ENCODE measurements at places on chromosomes 6 and 20. TPM values are rescaled to one million over a fixed set of nuclear protein-coding genes. Genes with fewer than 3 reads are reported as not detected.

Gene CDYL
- 33.1 TPM for total RNA-seq

Gene CLIC5
- total RNA-seq: 7.4 TPM

Gene SH3BGRL2
- 19.2 TPM for total RNA-seq

Gene RNF217
- not detected for total RNA-seq

Gene NCOA7
- 11.6 TPM for total RNA-seq

Gene PDE10A
- 16.0 TPM for total RNA-seq

Gene VSX1
- total RNA-seq: not detected

DNA sequence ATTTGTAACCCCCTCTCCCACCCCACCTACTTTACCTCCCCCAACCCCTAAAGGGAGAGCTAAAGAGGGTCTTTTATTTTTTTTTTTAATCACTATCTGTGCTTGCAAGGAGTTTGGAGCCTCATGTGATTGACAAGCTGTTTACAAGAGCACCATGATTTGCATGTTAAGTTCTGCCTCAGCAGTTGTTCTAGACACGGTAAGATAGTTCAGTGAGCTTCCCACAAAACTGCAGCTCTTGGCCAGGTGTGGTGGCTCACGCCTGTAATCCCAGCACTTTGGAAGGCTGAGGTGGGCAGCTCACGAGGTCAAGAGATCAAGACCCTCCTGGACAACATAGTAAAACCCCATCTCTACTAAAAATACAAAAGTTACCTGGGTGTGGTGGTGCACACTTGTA, 5.0 kb upstream of the PXDC1 start:
- no peak for DNase-seq

DNA sequence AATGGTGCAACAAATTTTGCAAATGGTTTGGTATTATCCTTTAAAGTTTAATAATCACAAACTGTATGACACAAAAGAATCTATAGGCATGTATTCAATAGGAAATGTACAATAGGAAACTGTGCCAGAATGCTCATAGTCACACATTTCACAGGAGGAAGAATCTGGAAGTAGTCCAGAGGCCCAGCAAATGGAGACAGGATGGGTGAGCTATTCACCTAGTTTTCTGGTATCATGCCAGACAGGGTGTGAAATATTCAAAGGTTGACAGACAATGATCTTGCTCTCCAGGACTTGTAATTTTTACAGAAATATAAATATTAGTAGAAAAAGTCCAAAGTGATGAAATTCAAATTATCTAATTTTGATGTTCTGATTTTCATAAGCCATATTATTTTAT, 520.1 kb upstream of the IMPG1 start:
- no peak for DNase-seq

DNA sequence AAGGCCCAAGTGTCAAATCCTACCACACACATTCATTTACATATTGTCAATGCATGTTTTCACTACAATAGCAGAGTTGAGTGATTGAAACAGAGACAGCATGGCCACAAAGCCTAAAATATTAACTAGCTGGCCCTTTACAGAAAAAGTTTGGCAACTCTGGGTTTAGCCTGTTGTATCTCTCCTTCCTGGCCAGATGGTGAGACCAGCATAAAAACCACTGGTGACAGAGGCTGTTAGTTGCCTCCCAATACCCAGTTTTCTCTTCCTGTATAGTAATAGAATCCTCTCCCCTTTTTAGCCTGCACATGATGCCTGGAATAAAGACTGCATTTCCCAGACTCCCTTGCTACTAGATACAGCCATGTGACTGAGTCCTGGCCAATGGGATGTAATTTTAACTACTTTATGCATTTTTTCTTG, 100.0 kb upstream of the TAB2 start:
- DNase-seq: no peak

DNA sequence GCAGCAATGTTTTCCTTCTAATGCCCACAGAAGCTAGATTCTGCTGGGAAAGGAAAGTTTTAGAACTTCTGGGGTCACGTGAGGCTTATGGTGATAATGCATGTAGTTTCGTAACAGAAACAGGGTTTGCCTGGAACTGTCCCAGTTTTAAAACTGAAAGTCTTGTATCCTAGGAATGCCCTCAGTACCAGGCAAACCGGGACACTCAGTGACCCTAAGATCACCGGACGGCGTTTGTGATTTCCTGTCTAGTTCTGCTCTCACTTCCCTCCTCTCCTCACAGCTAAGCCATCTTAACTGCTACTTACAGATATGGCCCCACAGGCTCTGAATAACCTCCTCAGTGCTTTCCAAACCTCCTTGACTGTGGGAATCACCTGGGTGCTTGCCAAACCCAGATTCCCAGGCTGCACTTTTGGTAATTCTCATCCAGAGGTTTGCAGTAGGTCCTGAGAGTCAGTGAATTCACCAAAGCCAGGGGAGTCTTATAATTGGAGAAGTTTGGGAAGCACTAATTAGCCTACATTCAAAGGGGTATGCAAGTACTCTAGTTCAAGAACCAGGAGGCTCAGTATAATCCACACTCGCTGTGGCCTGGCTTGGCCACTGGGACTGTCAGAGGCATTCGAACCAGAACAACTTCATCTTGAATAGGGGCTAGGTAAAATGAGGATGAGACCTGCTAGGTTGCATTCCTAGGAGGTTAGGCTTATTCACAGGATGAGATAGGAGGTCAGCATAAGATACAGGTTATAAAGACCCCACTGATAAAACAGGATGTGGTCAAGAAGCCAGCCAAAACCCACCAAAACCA, 231.6 kb upstream of the MYLIP start:
- no peak for DNase-seq

- no peak for DNase-seq
Measured at GRCh38 chr6:12328701-12329100, 38.5 kb downstream of the EDN1 start.

GRCh38 chr20:53857723-53858236, 212.6 kb downstream of the BCAS1 start:
- DNase-seq: peak; percentile 91

DNA sequence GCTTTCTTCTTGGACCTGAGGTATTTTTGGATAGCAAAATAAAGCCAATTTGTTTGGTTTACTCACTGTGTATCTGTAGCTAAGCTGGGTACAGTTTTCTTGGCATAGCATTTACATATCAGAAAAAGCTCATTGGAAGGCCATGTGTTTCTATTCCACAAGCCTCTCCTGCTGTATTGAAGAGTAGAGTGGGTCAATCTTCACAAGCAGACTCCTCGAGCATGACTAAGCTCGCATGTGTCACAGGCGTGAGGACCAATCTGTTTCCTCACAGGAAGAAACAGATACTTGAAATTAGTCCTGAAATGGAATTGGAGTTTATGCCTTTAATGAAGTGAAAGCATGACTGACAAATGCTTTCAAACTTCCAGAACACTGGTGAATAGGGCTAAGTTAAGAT, 1279.0 kb upstream of the MAP3K7 start:
- DNase-seq: no peak

GRCh38 chr6:84428300-84428907, 201.0 kb upstream of the CEP162 start:
- peak; percentile 75 for DNase-seq

DNA sequence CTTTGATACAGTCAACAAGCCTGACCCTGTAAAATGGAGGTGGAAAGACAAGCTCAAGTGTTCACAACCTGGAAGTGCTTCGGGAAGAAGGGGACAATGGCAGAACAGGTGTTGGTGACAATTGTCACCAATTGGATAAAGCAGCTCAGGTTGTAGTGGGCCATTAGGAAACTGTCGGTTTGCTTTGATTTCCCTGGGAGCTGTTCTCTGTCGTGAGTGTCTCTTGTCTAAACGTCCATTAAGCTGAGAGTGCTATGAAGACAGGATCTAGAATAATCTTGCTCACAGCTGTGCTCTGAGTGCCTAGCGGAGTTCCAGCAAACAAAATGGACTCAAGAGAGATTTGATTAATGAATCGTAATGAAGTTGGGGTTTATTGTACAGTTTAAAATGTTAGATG, 15.0 kb downstream of the CCR6 start:
- DNase-seq: no peak

GRCh38 chr6:123333000-123333756, 303.6 kb downstream of the TRDN start:
- DNase-seq: no peak

GRCh38 chr6:42402184-42402583, 49.5 kb downstream of the TRERF1 start:
- DNase-seq: no peak

DNA sequence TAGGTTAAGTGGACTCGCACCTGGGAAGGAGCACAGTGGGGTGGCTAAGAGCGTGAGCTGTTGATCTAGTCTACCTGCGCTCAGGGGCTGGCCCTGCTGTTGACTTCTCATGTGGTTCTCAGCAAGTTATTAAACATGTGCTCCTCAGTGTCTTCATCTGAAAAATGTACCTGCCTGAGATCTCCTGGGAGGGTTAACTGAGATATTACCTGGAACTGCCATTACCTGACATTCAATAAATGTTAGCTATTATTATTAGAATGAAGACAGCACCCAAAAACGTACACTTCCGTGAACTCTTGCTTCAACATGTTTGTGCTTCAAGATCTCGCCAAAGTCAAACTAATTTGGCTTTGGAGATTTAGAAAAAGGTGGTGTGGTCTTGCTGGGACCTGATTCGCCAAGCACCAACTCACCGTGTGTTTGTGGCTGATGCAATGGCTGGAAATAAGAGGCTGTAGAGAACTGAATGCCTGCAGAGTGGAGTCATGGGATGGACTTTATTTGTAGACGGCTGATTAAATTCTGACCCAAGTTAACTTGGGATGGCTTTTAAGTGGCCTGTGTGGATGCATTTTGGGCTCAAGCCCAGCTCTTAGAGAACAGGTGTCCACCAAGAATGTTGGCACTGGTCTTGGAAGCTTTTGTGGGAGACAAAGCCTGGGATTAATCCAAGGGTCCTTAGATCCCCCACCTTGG, 692.9 kb downstream of the QKI start:
- no peak for DNase-seq

DNA sequence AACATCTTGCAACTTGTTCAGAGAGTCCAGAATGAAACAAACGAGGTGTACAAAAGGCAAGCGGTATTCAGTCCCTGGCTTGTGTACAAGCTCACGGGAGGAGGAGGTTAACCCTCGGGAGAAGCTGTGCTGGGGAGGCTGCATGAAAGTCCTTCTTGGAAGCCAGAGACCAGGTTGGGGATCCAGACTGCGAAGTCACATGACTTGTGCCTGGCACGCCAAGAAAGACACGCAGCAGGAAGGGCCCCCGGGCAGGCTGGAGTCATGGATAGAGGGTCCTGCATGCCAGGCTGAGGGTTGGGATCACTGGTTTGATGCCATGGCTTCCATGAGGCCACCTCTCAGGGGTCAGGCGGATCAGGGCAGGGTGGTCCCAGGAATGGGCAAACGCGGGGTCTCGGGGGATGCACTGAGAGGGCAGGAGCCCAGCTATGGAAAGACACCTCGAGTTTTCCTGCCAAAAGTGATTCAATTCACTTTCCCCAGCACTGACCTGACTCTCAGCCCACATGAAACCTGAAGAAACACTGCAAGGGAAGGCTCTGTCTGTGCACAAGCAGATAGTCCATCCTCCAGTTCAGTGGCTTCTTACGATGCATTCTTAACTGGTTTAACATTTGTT, 79.4 kb downstream of the DLL1 start:
- DNase-seq: no peak

DNA sequence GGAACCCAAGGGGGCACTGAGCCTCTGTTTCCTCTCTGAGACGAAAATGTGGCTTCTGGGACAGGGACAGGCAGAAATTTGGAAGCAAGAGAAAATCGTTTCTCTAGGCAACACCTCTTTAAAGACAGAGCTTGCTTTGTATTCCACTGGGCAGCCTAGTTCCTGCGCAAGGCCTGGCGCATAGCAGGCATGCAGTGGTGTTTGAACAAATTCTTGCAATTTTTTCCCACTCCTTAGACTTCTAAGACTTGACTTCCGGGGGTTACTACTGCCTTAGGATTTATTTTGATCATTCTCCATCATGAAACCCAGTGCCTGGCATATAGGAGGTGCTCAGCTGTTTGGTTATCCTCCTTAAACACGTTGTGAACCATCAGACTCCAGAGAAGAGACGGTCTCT, 249.0 kb upstream of the KCNG1 start:
- no peak for DNase-seq

- no peak for DNase-seq
Measured at GRCh38 chr20:23823621-23824324, 2.8 kb downstream of the CST2 start.

DNA sequence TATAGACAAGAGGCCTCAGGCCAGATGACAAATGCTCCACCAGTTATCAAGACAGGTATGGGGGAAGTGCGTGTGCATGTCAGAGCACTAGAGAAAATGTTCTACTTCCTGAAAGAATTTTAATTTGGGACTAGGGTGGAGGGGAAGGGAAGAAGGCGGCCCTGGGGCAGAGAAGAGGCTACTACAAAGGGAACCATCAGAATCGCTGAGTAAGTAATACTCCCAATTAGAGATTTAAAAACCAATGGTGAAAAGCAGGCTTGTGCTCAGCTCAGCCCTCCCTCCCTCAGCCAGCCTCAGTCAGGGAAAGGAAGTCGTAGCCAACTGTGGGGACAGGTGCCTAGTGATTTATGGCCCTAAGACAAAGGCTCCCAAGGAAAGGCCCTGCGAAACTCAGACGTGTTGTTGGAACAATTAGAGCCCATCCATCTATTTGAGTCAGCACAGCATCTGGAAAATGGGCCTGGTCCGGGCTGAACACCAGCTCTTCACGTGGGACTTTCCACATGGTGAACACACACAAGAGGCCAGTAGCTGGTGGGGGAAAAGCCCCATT, 15.0 kb upstream of the MAFB start:
- no peak for DNase-seq

GRCh38 chr20:45911486-45912343, at the start of gene PLTP:
Gene PLTP (minus strand): TSS chr20:45912155. CDS start chr20:45911452, 703 bp downstream.
- no peak for DNase-seq

- DNase-seq: no peak
Measured at GRCh38 chr6:65692109-65692508, 14.9 kb downstream of the EYS start.

GRCh38 chr20:50252701-50253100, 62.1 kb downstream of the CEBPB start:
- no peak for DNase-seq

- DNase-seq: no peak
Measured at GRCh38 chr6:119240257-119241110, 109.1 kb downstream of the MAN1A1 start.

GRCh38 chr6:125188037-125188436, 34.5 kb downstream of the TPD52L1 start:
- DNase-seq: no peak

DNA sequence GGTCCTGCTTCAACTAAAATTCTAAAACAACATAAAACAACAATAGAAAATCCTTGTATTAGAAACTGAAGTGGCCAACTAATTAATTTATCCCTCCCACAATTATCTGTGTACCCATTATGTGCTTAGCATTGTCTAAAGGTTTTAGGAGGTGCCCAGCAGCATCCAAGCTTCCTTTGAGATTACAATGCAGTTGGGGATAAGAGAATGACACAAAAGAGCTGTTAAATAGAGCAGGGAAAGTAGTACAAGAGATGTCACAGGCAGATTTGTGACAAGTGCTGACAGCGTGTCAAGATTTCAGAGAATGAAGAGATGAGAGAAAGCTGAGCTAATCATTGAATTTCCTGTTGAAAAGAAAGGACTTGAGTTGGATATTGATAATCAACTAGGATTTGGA, 204.8 kb downstream of the OTOR start:
- DNase-seq: no peak

Data from HT-29 (cell line).